ENCODE measurements at places on chromosomes 1 and 21.

DNA sequence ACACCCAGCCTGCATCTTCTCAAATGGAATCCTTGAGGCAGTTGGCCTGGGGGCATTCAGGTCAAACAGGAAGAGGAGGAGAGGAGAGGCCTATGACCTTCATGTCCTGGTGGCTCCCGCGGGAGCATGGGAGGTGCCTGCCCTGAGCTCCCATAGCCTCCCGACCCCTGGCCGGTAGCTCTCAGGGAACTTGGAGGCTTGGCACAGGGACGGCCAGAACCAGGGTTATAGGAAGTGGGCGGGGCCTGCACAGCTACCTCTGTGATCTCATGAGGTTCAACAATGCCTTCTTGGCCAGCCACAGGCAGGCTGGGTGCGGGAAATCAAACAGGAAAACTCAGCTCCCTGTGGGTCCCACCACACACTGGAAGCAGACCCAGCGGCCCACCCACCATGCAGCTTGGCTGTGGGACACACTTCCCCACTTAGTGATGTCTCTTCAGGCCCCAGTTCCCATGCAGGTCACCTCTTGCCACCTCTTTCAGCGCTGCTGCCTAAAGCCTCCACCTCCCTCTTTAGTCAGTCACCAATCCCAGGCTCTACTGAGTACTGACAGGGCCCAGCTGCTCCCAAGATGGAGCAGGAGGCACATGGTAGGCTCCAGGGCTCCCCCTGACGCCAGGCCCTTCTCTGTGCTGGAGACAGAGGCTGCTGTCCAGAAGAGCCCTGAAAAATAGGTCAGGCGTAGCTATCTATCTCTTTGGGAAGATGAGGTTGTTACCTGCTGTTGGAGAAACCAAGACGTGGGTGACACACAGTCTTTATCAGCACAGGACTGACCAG lies at the start of gene SLFNL1:
SLFNL1 (minus strand) TSS at position 200 of the 783 bp plus-strand sequence. CDS start 1,065 bp downstream, outside the sequence.
- peak; percentile 11 for DNase-seq

DNA sequence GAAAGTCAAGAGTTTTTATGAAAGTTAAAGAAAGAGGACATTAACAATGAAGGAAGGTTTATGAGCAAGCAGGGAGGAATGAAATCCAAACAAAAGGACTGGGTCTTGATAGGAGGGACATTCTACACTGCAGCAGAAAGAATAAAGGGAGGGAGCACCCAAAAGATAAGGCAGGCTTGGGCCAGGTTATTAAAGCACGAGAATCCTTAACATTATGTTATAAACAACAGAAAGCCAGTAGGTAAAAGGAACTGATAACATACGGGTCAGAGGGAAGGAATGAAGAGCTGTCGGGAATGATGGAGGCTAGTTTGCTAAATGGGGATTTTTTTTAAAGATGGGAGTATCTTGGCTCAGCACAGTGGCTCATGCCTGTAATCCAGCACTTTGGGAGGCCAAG lies 19.4 kb downstream of the LPGAT1 start:
- no peak for DNase-seq

DNA sequence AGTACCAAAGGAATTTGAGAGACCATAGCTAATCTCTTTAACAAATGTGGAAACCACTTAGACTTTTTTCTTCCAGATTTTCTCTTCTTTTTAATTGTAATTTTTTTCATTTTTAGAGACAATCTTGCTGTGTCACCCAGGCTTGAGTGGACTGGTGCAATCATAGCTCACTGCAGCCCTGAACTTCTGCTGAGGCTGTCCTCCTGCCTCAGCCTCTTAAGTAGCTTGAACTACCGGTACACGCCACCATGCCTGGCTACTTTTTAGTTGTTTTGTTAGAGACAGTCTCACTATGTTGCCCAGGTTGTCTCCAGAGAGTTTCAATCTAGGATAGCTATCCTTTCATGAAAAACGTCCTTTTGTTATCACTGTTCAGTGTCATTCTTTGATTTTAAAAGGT lies 15.0 kb downstream of the PRRC2C start:
- no peak for DNase-seq

DNA sequence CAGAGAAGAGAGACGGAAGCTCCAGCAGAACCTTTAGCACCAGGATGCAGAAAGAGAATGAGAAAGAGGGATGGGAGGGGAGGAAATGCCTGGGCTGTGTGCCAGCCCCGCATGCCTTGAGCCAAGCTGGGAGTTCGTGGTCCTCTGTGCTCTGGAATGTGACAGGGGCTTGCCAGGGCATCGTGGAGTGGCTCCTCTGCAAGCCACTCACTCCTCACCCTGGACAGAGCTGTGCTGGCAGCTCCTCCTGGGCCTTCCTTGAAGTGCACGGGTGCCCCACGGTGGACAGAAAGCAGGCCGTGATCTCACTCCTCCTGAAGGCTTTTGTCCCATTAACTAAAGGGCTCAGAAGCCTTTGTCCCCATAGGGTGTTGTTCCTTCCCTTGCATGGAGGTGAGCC lies 34.8 kb upstream of the PRELP start:
- DNase-seq: no peak

- DNase-seq: no peak
Measured at GRCh38 chr1:89896105-89896942, 75.5 kb downstream of the LRRC8D start.

DNA sequence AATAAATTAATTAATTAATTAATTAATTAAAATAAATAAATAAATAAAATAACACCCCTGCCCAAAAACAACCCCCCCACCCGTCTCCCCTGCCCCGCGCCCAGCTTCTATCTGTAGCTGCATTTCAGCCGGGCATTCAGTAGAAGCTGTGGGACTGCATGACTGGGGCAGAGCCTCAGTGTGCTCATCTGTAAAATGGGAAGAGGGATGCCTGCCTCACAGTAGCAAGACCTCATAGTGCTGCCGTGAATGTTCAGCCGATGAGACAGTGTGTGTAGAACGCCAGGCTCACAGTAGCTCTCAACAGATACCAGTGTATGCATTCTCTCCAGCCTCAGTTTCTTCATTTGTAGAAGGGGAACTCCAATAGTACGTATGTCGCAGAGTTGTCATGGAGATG lies 8.7 kb downstream of the PADI4 start:
- no peak for DNase-seq

DNA sequence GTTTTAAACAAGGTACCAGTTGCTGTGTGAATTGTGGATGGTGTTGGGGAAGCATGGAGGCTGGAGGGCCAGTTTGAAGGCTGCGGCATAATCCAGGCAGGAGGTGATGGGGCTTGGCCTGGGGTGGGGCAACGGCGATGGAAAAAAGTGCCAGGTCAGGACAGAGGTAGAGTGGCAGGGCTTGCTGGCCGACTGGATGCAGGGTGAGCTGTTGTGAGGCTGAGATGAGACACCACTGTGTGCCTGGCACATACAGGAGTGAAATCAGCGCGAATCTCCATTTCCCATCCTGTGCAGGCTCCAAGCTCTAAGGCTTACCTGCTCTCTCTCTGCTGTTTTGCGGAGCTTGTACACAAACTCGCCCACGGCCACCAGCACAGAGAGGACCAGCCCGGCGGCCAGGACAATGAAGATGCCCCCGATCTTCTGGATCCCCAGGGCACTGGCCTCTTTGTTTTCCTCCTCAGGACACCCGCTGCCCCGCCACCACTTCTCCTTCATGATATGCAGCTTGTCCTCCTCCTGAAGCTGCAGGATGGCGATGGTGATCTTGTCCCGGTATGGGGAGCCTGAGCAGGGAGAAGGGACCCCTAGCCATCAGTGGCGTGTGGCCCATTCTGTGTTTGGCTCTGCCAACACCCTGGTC lies 229.5 kb downstream of the GRIK3 start:
- no peak for DNase-seq

- DNase-seq: no peak
Measured at GRCh38 chr1:197472141-197472540, 204.1 kb downstream of the CRB1 start.

GRCh38 chr1:240343966-240344365 lies 252.3 kb downstream of the FMN2 start:
- no peak for DNase-seq

- DNase-seq: no peak
Measured at GRCh38 chr1:27000817-27001460, 7.4 kb downstream of the TRNP1 start.

GRCh38 chr1:89723144-89723543 lies 90.2 kb downstream of the LRRC8C start:
- no peak for DNase-seq

DNA sequence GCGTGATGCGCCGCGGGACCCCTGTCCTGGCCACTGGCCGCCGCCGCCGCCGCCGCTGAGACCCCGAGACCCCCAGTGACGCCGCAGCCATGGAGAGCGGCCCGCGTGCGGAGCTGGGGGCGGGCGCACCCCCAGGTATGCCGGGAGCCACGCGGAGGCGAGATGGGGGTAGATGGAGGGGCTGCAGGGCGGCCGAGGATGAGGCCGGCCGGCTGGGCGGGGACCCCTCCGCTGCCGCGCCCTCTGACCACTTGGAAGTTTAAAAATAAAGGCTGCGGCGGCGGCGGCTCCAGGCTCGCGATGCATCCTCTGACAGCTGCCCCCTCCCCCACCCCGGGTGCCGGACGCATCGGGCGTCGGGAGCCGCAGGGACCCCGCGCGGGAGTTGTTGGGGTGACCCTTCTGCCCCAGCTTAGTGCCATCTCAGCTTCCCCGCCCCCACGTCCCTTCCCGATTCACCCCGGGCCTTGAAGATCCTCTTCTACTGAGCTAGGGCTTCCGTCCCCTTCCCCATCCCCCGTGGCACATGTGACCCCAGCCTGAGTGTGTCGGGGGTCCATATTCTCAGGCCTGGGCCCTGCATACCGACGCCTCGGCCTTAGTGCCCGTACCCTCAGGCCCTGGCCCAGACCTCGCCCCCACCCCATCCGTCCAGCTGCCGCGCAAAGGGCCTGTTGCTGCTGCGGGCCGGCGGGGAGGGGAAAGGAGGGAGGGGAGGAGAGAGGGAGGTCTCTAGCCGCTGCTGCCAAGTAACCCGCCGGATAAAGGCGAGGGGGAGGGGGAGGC lies 562 bp downstream of the MAP7D1 start:
- no peak for DNase-seq

DNA sequence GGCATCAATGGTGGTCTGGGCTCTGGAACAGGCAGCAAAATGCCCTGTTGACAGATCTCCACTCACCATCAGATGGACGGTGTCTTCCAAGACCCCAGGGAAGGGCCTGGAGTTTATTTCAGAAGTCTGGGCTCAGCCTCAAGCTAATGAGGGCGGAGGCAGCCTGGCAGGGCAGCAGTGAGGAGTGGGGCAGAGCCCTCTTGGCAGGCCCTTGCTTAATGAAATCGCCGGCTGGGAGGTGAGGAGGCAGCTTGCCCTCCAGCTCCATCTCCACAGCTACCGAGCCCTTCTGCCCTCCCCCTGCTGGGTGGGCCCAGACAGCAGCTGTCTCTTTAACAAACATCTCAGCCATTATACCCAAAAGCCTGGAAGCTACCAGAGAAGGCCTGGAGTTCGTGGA lies 22.0 kb upstream of the GRIK3 start:
- DNase-seq: peak; percentile 98

DNA sequence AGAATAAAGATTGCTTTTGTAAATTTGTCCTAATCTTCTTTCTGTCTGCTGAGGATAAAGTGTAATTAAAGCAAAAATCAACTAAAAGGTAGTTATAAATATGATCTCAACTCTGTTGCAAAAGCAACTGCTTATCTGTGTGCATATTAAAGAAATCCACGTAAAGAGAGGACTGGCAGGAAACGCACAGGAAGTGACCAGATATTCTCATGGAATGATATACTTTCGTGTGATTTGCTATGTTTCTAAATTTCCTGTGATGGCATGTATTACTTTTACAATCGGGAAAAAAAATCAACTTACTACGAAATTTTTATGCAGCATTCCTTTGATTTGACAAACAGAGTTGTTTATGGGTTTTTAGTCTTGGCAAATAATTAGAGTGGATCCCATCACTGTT lies 75.4 kb downstream of the RGS2 start:
- DNase-seq: no peak

DNA sequence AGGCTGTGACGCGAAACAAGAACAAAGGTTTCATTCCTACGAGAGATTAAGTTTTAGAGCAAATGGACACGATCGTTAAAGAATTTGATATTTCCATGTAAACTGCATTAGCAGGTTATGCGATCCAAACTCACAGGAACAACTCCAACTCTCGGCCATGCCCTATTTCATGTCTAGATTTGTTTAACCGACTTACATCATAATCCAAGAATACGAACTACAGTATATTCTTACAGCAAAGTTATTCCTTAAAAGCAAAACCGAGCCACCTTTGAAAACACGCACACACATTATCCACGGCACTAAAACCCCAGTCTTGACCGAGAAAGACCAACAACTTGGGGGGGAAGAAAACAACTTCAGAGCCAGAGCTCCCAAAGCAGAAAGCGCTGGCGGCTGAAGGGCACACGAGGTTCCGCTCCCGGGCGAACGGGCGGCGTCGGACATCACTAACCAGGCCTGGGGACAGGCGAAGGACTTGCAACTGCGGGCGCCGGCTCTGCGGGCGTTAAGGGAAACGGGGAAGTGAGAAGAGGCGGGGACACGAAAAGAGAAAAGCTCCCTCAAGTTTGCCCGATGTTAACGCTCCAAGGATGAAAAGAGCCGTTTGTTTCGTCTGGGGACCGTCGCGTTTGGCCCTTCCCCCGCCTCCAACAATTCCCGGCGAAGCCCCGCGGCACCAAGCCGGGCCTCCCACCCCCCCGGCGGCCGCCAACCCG lies 690 bp downstream of the B3GALNT2 start:
- peak; percentile 17 for DNase-seq

DNA sequence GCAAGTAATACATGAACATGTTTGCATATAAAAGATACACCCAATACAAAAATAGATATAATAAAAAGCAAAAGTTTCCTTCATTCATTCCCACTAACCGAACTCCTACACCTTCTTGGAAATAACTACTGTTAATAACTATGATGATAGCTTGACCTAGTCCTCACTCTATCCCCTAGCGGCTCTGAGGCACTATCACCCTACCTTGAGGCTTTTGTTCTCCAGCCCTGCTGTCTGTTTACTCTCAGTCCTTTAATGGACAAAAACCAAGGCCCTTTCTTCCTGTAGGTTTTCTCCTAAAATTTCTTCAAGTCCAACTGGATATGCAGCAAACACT lies 186.6 kb downstream of the SLC35F3 start:
- DNase-seq: no peak

DNA sequence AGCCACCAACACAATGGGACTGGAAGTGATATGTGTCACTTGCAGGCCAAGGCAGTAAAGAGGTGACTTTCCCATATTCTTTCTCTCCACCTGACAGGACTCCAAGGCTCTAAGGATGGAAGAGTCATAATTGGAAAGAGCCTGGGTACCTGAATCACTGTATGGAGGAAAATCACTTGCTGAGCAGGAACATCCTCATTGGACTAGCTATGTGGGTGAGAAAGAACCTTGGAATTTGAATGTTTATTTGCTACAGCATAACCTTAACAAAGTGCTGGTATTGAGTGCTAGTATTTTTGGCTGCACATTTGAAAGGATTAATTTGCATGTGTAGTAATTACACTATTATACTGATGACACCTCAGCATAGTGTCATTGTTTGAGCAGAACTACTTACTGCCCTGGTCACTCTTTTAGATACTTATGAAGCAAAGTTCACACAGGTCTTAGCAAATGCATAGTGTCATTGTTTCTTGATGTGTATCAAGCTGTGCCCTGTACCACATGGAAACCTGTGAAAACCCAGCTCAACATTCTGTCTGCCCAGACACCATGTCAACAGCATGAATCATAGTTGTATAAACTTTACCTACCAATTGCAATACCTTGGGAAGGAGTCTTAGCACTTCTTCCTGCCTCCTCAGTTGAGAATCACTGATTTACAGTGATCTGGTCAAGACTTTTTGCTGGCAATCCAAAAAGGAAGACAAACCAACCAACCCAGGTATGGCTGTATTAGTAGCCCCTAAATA lies 5.1 kb upstream of the S100A10 start:
- no peak for DNase-seq

Data from NCI-H446 (cell line).